ENCODE measurements at places on chromosomes 7 and 10.
A peak's percentile ranks its signal among the peaks of the same experiment; 100 is the strongest.

- DNase-seq = no peak
Observed at GRCh38 chr7:137439829-137440825, 96.6 kb upstream of the PTN start.

GRCh38 chr7:155660059-155660757, 15.7 kb downstream of the RBM33 start:
- DNase-seq = no peak

DNA sequence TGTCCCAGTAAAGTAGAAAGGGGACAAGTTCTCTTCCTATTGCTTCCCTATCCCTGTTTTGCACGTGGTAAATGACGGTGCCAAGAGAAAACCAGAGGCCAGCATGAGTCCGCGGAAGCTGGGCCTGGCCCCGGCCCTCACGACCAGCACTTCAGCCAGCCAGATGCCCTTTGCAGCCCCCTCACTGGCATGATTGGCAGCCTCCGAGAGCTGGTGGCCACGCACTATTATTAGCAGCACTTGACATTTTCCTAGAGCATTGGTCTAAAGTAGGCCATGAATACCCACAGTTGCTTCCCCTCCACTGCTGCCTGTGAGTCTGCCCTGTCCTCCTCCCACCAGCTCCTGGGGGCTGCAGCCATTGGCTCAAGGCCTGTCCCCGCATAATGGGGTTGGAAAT, 369.1 kb downstream of the PLXNA4 start:
- DNase-seq = no peak

- no peak for DNase-seq
Observed at GRCh38 chr10:47438857-47439474, 44.9 kb downstream of the ANXA8 start.

DNA sequence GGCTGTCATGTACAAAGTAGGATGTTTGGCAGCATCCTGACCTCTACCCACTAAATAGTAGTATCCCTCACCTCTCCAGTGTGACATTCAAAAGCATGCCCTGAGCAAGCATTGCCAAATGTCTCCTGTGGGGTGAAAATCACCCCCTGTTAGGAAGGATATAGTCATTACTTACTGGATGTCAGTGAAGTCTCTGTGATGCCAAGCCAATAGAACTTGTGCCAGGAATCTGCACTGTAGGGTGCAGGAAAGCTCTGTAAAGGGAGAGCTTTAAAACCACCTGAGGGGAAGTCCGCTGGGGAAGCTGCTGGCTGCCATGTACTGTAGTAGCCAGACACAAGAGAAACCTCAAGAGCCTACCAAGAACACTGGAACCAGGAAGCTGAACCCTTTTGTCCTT, 170.7 kb upstream of the DKK1 start:
- DNase-seq = no peak

GRCh38 chr7:51233374-51233773, 83.2 kb downstream of the COBL start:
- DNase-seq = peak; percentile 18

- DNase-seq = no peak
Observed at GRCh38 chr10:90213346-90213745, 512.0 kb downstream of the KIF20B start.

DNA sequence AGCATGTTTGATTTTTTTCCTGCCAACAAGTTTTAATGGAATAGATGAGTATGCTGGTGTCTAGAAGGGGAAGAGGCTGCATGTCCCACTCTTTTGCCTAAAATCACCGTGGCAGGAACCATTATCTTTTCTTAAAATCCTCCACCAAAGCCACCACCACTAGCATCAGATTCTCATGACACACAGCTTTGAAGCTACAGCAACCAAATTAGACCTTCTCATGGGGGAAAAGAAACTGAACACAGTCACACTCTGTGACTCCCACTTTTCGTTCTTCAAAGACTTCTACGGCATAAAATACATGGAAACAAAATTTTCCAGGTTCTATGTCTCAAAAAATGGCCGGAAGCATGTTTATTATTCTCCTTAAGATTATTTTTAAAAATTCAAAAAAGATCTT, 81.8 kb downstream of the SGMS1 start:
- DNase-seq = no peak

GRCh38 chr10:88236121-88236743, 346.9 kb downstream of the RNLS start:
- DNase-seq = no peak

- DNase-seq = no peak
Observed at GRCh38 chr10:48574322-48574796, 30.5 kb downstream of the ARHGAP22 start.

DNA sequence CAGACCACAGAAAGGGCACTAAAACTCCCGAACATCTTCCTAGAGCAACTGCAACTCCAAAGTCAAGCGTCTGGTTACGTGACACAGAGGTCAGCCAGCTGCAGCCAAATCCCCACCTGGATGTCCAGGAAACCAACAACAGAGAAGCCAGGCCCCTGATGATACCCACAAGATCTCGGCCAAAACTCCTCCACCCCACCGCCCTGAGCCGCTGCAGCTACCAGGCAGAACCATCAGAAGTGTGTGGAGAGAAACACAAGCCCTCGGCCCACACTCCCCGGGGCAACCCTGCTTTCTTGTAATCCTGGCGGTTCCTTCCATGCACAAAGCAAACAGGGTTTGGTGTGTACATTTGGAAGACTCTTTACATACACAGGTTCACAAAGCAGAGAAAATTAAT, 8.7 kb downstream of the CHST15 start:
- no peak for DNase-seq

GRCh38 chr10:6780008-6780677, 200.1 kb upstream of the PRKCQ start:
- DNase-seq = no peak

DNA sequence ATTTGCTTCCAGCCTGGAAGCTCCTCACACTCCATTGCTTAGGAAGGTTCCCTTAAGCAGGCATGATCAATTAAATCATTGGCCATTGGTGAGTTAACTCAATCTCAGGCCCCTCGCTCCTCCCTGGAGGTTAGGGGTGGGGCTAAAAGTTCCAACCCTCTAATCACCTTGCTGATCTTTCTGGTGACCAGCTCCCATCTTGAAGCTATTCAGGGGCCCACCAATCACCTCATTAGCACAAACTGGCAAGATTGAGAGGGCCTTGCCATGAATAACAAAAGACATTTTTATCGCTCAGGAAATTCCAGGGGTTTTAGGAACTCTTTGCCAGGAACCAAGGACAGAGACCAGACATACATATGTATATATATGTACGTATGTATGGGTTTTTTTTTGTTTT, 58.4 kb downstream of the AGK start:
- DNase-seq = no peak

- no peak for DNase-seq
Observed at GRCh38 chr7:137961200-137962177, 40.4 kb downstream of the CREB3L2 start.

- DNase-seq = no peak
Observed at GRCh38 chr10:13624630-13625029, 37.9 kb downstream of the PRPF18 start.

DNA sequence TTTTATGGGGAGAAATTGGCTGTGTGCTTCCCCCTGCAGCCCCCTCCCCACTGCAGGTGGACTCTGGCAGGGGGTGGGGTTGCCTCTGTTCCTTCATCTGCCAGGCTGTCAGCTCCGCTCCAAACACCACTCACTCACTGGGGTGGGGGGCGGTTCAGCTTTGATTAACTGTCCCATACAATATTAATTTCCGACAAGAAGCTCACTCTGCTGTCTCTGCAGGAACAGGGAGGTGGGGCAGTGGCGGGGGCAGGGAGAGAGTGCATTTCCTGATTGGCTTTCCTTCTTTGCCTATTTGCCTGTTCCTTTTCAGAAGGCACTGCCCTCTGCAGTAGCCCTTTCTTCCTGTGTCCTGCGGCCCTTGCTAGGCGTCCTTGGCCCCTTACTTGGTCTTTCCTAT, 500.8 kb downstream of the PLXNA4 start:
- DNase-seq = no peak

- no peak for DNase-seq
Observed at GRCh38 chr10:26385443-26385842, 52.7 kb upstream of the APBB1IP start.

DNA sequence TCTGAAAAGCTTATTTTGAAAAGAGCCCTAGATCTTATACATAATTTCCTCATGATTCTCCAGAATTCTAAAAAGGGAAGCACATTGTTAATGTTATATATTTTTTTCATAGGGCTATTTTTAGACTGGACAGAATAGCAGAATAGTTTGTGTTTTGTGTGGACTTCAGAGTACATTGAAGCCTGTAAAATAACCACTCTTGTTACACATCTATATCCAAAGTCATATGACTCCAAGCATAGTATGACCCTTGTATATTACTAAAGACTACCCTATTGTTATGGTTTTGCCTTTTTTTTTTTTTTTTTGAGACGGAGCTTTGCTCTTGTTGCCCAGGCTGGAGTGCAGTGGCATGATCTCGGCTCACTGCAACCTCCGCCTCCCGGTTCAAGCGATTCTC, 26.1 kb upstream of the FIS1 start:
- DNase-seq = no peak

DNA sequence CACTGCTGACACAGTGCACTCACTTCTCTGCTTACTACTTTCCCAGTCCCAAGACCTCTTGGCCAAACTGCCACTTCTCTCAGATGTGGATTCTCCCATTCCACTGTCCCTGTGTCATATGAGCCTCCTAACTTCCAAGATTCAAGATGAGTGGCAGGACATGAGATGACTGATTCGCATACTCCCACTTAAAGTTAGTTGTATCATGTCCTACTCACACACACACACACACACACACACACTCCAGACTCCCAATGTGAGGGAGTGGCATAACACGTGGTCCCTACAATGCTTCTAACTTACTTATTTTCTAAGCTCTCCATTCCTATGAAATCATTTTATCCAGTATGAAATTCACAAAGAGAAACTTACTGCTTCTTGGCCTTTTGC, 67.0 kb upstream of the CAV2 start:
- no peak for DNase-seq

GRCh38 chr10:58091886-58092285, 175.8 kb downstream of the IPMK start:
- DNase-seq = no peak

DNA sequence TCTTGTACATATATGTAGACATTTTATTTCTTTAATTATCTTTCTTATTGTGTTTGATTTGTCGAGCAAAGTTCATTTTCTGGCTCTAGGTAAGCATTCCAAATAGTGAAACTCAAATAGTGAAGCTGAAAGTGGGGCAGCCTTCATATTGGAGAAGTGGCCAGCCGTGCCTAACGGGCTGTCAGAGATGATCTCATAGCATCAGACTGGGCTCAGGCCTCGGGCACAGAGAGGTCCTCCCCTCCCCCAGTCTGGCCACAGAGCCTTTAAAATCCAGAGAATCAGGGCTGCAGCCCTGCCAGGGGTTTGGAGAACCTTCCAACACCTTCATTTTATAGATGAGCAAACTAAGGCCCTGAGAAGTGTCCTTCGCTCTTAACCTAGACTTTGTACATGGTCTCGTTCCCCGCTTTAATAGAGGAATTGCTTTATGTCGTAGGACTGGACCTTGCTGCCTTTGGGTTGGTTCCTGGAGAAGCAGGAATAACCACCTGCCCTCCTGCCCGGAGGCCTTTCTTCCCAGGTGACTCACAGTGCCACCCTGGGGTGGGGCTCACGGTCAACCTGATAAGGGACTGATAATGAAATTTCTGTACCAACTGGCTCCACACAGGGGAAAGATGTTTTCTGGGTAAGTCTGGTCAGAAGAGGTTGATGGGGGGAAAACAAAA, 7.3 kb downstream of the TSPAN15 start:
- no peak for DNase-seq

- DNase-seq = no peak
Observed at GRCh38 chr10:128274938-128275337, 148.7 kb upstream of the MKI67 start.

GRCh38 chr7:55552320-55553023, 19.8 kb downstream of the VOPP1 start:
- DNase-seq = peak; percentile 41

DNA sequence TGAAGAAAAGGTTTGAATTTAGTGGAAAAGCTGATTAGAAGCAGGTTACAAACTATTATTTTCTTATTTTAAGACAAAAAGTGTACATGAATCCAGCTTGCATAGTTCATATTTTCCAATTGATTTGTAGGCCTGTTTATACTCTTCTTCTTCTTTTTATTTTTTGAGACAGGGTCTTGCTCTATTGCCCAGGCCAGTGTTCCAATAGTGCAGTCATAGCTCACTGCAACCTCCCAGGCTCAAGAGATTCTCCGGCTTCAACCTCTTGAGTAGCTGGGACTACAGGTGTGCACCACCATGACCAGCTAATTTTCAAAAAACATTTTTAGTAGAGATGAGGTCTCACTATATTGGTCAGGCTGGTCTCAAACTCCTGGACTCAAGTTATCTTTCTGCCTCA, 45.0 kb downstream of the ARL4A start:
- DNase-seq = no peak

- no peak for DNase-seq
Observed at GRCh38 chr10:29798921-29799690, 164.3 kb upstream of the SVIL start.

GRCh38 chr10:44971434-44971833, 7.2 kb downstream of the DEPP1 start:
- no peak for DNase-seq

GRCh38 chr10:130454543-130455000, 318.4 kb downstream of the GLRX3 start:
- no peak for DNase-seq

- no peak for DNase-seq
Observed at GRCh38 chr10:90195288-90195840, 494.0 kb downstream of the KIF20B start.

DNA sequence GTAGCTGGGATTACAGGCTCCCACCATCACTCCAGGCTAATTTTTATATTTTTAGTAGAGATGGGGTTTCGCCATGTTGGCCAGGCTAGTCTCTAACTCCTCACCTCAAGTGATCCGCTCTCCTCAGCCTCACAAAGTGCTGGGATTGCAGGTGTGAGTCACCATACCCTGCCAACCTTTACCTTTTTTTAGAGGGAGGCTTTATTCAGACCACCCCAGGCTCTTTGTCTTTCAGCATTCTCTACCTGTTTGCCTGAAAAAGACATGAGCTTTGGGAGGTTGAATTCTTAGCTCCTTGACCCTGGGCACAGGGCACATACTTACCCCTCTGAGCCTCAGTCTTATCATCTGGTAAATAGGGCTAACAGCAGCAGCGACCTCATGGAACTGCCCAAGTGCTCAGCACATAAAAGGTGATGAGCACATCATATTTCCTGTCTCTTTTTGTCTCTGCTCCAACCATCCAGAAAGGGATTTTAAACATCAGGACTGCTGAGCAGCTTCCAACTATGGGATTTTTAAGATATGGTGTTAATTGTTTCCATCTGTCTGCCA, 17.0 kb downstream of the FRMPD2 start:
- no peak for DNase-seq

- DNase-seq = peak; percentile 84
Observed at GRCh38 chr10:122164023-122164601, 107.0 kb upstream of the BTBD16 start.

- DNase-seq = no peak
Observed at GRCh38 chr7:153422291-153423209, 629.6 kb upstream of the DPP6 start.

DNA sequence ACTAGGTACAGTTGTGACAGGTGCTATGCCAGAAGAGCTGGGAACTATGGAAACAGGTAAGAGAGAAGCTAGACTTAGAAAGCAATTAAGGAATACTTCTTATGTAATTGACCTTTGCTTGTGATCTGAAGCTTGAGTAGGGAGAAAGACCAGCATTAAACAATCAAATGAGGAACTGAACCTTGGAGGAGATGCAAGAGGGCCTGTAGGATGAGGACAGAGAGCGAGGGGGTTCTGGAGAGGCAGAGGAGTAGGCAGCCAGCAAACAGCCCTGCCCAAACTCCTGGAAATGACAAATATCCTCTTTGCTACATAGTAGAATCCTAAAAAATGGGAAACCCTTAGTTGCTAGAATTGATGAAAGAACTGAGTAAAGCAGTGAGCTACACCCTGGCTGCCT, 41.6 kb upstream of the FAM204A start:
- no peak for DNase-seq

Measured in right kidney (tissue), 9 donors.